ENCODE measurements at places on chromosomes 1 and 21.

DNA sequence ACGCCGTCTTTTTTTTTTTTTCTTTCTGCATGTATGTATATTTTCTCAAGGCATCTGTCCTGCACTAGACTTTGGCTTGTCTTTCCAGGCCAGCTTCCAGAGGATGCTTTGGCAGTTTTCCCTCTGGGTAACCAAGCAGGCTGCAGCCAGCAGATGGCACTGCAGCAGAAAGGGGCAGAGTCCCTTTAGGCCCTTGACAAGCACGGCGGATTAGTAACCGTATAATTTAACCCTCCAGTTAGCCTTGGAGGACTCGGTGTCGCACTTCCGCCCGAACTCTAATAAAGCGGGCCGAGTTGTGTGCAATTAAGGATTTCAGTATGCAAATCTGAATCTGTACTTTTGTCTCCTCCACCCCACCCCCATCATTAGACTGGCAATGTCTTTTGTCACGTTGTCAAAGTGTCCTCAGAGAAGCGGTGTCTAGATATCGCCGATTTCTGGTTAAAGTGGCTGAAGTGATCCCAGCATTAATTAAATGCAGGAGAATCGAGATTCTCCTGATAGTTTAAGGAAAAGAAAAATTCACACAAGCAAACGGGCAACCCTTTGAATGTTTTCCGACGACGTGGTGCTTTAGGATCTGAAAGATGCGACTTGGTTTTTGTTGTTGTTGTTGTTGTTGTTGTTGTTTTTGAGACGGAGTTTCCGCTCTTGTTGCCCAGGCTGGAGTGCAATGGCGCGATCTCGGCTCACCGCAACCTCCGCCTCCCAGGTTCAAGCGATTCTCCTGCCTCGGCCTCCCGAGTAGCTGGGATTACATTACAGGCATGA, 1.1 kb upstream of the TMEM167B start:
- no peak for DNase-seq

DNA sequence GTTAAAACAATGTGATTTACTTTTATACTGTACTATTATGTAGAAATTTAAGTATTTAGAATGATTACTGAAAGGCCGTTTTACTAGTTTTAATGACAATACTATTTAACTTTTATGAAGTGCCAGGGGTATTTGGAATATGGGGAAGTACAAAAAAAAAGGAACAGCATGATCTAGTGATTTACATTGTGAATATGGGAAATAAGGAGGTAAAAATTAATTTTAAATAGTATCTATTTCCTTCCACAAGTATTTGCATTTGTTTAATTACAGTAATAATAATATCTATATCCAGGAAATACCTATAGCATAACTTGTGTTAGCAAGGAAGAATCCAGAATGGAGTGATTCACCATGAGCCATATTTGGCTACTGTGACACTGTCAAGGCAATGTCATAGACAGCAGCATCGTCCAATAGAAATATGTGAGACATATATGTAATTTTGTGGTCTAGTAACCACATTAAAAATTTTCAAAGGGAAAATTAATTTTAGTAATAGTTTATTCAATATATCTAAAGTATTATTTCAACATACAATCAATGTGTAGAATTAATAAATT, 22.0 kb downstream of the CNST start:
- DNase-seq, result no peak

- no peak for DNase-seq
Observed at GRCh38 chr1:52634111-52634510, 1.1 kb downstream of the SHISAL2A start.

DNA sequence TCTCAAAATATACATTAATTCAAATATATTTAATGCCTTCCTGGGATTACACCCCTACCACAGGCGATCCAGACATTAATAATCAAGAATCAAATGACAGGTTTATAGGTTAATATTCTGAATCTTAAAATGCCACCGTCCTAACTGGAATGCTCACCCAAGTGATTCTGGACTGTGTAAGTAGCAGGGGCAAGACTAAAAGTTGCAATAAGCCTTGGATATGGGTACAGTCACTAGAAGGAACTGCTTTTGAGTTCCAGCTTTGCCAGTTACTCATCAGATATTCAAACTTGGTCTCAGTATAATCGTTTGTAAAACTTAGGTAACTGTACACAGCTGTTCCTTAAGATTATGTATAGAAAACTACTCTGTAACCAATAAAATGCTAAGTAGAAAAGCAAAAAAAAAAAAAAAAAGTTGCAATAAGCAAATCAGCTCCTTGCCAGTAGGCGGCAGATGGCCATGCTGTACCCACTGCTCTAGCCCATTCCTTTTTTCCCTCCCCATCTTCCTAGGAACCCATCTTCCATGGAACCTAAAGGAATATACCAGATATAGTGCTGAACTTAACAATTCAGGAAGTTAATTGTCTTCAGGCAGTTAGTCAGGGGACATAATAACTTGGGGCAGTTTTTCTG, 10.5 kb downstream of the RO60 start:
- DNase-seq, result no peak

- DNase-seq, result peak; percentile 90
Observed at GRCh38 chr1:153536012-153536670, 350 bp upstream of the S100A6 start.

DNA sequence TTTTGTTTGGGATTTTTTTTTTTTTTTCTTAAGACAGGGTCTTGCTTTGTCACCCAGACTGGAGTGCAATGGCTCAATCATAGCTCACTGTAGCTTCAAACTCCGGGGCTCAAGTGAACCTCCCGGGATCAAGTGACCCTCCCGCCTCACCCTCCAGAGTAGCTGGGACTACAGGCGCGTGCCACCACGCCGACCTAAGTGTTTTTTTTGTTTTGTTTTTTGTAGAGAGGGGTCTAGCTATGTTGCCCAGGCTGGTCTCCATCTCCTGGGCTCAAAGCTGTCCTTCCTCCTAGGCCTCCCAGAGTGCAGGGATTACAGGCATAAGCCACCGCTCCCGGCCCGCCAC, 776 bp downstream of the HLCS start:
- no peak for DNase-seq

- DNase-seq, result no peak
Observed at GRCh38 chr1:212289262-212290077, 4.3 kb downstream of the PPP2R5A start.

- DNase-seq, result no peak
Observed at GRCh38 chr1:210061992-210062391, 124.0 kb downstream of the SYT14 start.

DNA sequence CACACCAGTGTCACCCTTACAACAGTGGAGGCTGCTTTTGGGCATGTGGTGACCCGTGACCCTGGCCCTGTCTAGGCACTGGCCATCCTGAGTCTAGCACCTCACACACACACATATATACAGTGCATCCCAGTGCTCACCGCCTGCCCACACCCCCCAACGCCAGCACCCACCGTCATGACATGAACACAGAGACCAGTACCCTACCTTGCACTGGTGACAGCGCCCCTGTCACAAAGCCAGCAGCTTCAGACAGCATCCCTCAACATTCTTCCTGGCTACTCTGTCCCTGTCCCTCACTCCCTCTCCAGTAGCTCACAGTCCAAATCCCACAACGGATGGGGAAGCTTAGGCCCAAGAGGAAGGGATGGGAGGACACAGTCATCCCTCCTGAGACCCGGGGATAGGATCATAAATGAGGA, 27.1 kb downstream of the AHDC1 start:
- DNase-seq, result no peak

GRCh38 chr21:36910581-36911307, 55.7 kb downstream of the HLCS start:
- DNase-seq, result no peak

GRCh38 chr1:116257341-116257767, 115.7 kb upstream of the ATP1A1 start:
- DNase-seq, result no peak

- DNase-seq, result no peak
Observed at GRCh38 chr1:185044387-185044786, 971 bp upstream of the RNF2 start.

DNA sequence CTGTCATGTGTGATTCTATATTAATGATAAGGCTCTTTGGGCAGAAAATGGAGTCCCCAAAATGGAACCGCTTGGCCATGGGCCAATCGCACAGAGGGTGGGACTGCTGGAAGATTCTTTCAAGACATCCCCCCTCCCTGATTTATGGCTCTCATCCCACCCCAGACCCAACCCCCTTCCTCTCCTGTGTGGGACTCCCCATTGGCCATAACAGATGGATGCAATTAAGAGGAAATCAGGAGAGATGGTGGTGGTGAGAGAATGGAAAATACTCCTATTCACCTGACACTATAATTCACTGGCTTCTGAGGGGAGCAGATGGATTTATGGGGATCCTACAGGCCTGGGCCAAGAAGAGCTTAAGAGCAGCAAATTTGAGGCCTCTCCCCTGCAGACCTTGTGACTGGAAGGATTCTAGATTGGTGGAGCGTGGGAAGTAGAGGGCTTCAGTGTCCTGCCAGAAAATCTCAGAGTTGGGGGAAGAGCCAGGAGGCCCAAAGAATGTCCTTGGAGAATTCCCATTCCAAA, 1.7 kb downstream of the IGFN1 start:
- DNase-seq, result no peak

DNA sequence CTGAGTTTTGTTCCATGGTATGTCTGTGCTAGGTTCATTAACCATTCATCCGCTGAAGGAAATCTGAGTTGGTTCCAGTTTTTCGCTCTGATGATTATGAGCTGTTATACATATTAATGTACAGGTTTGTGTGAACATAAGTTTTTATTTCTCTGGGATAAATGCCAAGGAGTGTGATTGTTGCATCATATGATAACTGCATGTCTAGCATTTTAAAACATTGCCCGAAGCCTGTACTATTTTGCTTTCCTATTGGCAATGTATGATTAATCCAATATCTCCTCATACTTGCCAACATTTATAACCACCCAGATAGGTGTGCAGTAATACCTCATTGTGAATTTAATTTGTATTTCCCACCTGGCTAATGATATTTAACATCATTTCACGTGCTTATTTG, 322.7 kb downstream of the ZNF326 start:
- DNase-seq, result no peak

DNA sequence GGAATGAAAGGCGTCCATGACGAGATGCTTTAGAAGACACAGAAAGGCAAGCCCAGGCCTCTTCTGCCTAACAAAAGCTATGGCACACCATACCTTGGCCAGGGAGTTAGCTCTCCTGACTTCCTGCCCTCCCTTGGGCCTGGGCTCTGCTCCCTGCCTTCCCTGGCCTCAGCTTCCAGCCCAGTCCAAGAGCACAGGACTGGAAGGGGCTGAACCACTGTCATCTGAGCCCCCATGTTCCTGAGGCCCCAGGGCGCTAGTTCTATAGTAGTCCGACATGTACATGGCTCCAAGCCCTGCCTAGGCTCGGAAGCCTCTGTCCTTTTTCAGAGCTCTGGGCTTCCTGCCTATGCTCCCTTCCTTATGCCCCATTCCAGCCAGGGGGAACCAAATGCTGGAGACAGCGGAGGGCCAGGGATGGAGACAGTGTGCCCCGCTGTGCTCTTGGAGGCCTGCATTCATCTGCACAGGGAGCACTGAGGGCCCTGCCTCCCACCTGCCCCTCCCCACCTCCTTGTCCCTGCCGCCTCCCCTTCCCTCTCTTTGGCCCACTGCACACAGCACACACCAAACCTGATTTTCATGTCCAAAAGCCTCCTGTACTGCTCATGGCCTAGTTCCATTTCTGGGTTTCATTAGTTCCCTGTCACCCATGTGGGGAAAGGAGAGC, 240.1 kb downstream of the RHOU start:
- DNase-seq, result no peak

- no peak for DNase-seq
Observed at GRCh38 chr1:101236516-101237228, at the start of gene S1PR1. Gene S1PR1, plus strand, starts transcription at chr1:101237019. Its CDS starts 1,966 bp downstream, at chr1:101238985.

DNA sequence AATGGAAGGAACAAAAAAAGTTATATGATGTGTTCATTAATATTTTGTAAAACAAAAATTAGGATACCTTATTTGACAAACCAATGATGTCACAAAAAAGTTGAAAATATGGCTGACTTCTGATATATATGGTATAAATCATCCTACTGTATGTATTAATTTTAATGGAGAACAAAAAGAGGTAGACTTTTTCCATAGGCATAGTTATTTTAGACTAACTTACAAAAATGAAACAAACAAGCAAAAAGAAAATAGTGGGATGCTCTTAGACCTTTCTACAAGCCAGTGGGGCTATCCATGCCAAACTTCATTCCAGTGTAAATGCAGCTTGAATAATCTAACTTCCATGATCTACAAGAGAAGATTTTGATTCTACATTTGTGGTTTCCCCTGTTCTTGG, 522 bp upstream of the SPTA1 start:
- DNase-seq, result no peak

DNA sequence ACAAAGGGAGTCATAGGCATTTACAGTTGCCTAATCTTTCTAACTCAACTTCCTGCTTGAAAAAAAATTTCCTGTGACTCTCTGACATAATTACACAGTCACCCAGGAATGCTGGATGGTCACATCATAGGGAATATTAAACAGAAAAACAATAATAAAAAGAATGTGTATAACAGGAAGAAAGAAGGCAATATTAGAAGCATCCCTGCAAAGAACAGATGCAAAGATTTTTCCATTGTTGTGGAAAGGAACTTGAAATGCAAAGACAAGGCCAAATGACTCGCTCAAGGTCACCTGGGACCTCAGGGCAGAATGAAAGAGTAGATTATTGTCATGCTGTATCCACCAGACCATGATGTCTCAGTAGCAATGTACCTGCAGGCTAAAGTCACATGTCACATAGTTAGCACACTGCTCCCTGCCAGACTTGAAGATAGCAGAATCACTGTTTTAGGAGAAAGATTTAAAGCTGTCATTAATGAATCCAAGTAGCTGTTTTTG, 184.3 kb downstream of the CYYR1 start:
- DNase-seq, result peak; percentile 52

DNA sequence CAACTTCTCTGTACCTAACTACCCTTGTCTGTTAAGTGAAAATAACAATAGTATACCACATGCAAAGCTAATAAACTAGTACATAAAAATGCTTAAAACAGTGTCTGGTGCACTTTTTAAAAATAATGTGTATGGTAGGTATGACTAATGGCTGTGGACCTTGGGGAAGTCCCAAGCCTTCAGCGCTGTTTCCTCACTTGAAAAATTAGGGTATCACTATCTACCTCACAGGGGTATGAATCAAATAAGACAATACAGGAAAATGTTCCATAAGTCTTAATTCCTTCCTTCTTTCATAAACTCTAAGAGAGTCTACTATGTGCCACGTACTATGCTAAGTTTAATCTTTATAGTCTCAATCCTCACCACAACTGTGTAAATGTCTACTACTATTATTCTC, 32.0 kb downstream of the EGLN1 start:
- no peak for DNase-seq

DNA sequence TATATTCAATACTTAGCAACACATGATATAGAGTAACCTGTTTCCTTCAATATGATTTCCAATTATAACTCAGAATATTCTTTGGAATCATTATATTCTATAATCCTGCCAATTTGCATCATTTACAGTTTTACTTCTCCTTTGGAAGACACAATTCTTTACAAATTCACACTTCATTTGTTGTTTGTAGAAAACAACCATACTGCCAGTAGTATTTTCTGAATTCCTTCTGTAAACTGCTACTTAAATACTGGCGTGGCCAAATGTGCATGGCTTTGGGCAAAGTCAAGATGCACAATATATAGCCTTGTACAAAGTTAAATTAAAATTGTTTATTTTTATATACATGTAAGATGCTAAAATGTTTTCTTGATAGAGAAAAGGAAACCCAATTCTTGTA, 687.1 kb upstream of the NEGR1 start:
- DNase-seq, result no peak
